ENCODE measurements at places on chromosomes 2 and 18.

DNA sequence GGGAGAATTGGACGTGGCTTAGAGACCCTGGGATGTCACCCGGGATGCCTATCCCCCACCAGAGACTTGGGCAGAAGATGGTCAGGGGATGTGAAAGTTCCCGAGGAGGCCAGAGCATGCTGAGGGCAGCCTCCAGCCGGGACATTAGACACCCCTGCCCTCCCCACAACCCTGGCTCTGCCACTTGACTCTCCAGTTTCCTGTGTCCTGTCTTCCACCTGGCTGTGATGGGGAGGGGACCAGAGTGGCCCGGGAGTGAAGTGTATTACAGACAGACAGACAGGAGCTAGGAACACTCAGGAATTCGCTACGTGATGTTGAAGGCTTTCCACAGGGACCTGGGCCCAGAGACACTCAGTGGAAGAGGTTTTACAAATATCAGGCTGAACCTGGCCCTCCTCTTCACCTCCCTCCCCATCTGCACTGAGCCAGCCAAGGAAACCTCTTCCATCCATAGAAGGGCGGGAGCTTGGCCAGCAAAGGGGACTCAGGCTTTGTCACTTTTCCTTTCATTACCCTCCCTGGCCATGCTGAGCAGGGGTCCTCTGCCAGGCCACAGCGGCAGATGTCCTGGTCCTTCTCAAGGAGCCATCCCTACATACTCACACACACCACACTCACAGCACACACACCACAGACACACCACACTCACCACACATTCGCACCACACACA, 60.7 kb downstream of the SDC1 start:
- no peak for DNase-seq

DNA sequence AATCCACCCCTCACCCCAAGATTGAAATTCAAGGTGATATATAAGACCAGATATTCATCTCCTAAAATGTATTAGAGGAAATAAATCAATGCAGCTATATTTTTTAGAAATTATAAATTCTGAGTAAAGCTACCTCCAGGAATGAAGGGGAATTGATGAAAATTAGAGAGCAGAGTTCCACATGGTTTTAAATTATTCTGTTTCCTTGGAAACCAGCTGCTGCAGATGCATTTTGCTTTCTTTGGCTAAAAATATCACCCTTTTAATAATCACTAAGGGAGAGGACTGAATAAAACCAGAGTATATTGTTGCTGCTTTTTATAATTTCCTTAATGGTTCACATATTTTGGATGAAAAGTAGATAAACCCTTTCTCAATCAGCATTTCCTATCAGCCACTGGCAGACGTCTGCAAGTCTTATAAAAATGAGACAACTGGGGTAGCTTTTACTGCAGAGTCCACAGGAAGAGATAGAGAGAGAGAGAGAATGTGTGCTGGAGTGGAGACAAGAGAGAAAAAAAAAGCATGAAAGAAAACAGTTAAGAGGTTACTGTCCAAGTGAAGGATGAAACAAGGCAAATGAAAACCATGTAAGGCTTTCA, 2.0 kb downstream of the CSRNP3 start:
- no peak for DNase-seq

DNA sequence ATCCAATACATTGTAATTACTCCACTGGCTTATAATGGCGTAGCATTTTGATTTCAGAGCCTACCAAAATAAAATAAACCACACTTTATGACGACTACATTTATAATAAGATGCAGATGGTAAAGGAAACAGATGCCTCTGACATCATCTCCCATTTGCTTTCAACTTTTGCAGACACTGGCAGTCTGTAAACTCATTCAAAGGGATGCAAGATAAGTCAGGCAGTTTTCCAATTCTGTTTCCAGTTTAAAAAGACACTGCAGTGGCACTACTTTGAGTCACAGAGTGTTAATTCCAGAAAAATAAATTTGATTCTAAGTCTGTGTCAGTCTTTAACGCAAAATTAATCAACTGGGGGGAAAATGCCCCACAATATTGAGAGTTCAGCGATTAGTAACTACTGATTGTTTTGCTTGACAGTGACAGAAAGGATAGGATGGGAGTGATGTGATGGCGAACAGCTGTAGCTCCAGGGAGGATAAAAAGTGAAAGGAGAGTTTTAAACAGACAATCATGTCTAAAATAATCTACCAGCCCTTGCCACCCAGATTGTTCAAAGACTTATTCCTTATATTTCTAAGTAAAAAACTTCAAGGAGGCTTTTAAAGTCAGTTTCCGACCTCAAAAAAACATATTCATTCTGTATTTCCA, 6.7 kb downstream of the DSEL start:
- DNase-seq = no peak

GRCh38 chr2:212712466-212712865, 173.9 kb upstream of the ERBB4 start:
- DNase-seq = no peak

GRCh38 chr2:33583194-33583938, 15.7 kb downstream of the FAM98A start:
- no peak for DNase-seq

DNA sequence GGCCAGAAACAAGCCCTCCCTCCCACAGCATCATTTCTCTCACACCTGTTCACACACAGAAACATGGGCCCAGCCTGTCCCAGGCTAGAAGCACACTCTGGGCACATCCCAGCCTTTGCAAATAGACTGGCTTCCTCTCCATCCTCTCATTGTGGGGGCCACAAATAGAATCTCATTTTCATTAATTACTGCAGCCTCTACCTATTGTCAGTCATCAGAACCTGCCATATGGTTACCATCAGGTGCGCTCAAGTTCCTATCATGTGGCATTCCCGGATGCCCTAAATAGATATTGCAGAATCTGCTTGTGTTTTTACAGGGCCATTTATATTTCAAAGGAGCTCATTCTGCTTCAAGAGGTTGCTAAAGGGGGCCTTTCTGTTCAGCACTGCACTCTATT, 460.7 kb downstream of the BCL11A start:
- DNase-seq = no peak

GRCh38 chr2:230886671-230887071, 21.9 kb downstream of the ITM2C start:
- no peak for DNase-seq

- no peak for DNase-seq
Measured at GRCh38 chr18:43596105-43596712, 318.9 kb upstream of the SYT4 start.

DNA sequence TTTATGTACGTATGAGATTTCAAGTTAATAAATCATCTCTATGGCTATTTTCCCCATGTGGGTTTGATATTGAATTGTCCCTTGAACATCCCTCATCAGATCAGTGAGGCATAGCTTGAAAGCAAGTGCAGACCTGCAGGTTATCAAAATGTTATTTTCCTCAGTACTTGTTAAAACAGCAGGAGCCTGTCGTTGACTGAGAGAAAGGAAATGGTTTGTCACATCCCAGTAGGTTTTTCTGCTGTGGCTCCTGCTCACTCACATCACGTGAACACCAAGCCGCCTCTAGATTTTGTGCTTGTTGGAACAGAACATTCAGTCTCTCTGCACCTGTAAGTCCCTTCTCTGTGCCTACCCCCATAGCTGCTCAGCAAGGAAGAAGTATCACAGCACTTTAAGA, 340.3 kb downstream of the CELF4 start:
- no peak for DNase-seq

- DNase-seq = no peak
Measured at GRCh38 chr2:236394571-236394970, 130.4 kb upstream of the ASB18 start.

DNA sequence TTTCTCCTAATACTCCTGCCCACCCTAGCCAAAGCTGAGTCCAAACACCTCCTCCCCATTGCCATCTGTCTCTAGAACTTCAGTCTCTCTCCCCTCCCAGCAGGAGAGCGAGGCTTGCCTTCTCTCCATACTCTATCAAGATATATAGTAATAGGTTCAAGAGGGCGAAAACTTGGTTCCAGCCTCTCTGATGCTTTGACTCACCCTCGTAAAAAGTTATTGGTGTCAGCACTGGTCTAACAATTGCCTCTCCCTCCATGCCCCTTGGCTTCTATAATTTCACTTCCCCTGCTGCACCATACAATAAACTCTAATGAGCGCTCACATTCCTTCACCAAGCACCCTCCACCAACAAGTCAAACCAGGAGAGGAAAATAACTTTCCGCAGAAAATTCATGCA, 797.3 kb downstream of the BCL11A start:
- DNase-seq = no peak

GRCh38 chr2:10375570-10376281, 72.4 kb downstream of the ODC1 start:
- DNase-seq = no peak

DNA sequence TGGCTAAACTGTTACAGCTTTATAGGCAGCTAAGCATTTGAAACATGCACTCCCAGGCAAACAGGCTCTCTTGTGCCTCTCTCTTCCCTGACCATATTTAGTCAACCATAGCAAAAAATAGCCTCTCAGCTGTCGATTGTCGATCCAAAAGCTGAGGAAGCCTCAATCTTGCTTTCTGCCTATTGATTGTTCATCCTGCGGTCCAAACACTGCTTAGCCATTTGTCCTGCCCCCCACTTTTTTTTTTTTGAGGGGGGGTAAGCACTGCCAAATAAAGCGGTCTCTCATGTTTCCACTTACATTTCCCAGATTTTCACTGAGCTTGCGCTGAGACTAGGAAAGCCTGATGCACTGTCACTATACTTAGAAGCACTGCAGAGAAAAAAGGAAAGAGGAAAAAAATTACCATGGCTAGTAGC, 90.8 kb downstream of the MIB1 start:
- peak; percentile 41 for DNase-seq

- no peak for DNase-seq
Measured at GRCh38 chr2:82340578-82341053, 2036.1 kb upstream of the LRRTM1 start.

DNA sequence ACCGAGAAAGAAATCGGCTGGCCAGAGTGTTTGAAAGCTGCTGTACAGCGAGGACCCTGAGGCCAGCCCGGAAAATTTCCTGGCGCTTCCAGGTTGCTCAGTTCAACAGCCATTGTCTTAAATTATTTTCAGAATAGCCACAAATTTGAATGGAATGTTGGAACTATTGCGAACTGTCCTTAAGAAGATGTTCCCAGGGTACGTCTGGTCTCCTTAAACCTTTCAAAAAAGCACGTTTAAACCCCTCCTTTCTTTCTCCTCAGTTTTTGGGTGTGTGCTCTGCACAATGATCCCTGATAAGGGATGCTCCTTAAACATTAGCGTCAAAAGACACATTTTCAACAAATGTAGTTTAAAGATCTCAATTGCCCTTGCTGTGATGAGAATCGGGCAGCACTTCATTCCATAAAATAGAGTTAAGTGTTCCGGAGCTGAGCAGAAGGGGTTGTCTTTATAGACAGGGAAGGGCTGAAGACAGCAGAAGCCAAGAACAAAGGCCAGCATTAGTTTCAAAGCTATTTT, 14.5 kb upstream of the LPIN2 start:
- no peak for DNase-seq

GRCh38 chr18:27226556-27227075, 41.5 kb upstream of the CHST9 start:
- DNase-seq = no peak

- DNase-seq = no peak
Measured at GRCh38 chr2:195594919-195595694, 61.9 kb upstream of the SLC39A10 start.

DNA sequence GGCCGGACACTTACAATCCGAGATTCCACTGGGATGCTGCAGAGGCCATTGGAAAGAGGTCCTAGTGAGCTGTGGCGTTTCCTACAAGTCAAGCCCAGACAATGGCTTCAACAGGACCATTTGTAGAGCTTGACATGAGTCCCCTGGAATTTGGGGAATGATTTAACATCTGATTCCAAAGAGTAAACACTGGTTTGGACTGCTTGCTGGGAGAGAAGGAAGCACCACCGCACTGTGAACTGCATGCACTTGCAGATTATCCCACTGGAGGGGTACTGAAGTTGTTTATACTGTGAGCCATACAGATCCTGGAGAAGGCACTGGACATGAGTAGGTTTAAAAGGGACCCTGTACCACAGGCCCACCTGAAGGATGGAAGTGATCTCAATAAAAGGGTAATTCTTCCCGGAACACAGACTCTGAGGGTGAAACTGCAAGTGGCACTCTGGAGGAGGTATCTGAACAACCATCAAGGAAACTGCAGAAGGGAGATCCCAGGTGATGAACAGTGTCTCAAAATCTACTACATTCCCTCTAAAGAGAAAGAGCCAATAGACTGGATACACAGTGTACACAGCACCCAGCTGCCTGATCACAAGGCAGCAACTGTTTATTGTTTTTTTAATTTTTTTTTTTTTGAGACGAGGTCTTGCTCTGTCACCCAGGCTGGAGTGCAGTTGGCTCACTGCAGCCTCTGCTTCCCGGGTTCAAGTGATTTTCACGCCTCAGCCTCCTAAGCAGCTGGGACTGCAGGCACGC, 4.3 kb upstream of the RAB6C start:
- no peak for DNase-seq

DNA sequence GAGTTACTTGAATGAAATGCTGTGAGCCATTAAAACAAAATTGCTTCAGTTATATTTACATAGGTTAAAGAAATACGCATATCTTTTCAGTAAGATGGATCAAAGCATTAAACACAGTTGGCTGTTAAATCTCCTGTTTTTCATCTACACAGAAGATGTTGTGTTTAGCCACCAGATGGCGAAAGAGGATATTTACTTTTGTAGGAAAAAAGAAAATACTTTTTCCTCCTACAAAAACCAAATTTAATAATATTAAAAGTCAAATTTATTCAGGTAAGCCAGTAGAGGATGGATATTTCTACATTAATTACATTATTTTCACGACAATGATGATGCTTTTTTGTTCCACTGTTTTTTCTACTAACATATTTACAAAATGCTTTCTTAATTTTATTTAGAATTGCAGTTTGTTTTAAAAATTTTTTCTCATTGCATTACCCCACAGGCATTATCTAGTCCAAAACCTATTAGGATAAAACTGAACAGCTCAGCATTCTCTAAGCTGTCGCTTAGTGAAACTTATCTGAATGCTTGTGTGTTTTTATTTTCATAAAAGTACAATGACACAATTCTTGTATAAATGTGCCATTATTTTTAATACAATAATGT, 173.7 kb downstream of the ASXL3 start:
- DNase-seq = no peak

DNA sequence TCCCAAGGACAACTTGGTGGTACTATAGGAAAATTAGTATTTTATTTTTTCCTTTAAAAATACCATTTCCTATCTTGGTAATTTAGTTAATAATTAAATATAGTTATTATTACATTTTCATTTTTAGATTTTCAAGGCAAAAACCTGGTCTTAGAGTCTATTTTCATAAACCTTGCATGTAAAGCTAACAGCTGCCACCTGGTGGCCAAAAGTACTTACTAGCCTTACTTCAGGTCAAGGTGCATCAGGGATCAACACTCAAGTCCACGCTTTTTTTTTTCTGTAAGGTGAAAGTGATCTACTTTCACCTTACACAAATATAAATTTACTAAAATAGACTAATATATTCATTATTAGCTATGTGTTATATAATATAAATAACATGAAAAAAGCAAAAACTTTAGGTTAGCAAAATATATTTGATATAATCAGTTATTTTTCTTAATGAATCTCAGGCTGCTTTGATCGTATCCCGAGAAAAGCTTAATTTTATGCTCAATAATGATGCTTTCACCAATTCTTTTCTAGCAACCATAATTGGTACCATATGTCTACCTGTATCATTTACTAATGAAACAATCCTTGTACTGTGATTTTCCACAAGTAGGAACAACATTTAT, 62.5 kb downstream of the RELCH start:
- DNase-seq = peak; percentile 4

- DNase-seq = no peak
Measured at GRCh38 chr2:185484602-185485001, 254.0 kb upstream of the FSIP2 start.
